ENCODE measurements at places on chromosomes 3 and 15.

GRCh38 chr3:28322464-28322863 lies 26.1 kb upstream of the ZCWPW2 start:
- no peak for DNase-seq

DNA sequence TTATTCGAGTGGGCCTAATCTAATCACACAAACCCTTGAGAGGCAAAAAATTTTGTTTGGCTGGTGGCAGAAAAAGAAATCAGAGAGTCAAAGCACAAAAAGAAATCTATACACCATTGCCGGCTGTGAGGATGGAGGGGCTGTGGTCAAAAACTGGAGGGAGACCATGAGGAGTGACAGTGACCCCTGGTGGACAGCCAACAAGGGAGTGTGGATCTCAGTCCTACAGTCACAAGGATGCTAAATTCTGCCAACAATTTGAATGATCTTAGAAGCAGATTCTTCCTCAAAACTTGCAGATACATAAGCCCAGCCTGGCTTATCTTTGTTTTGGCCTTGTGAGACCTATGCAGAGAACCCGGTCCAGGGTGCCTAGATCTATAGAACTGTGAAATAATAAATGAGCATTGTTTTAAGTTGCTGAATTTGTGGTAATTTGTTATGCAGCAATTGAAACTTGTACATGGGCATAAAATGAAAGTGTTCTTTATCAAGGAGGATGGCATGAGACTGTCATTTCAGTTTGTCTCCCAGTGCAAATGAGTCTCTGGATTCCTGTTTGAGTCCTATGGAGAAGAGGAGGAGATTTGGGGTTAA lies 103.0 kb upstream of the ARHGEF26 start:
- no peak for DNase-seq

GRCh38 chr15:74913041-74913440 lies 6.4 kb upstream of the FAM219B start:
- no peak for DNase-seq

GRCh38 chr15:83207009-83207659 lies 489 bp downstream of the HDGFL3 start:
- no peak for DNase-seq

- DNase-seq, result no peak
Measured at GRCh38 chr3:96869316-96869715, 54.9 kb downstream of the EPHA6 start.

GRCh38 chr3:196177967-196178366 lies 33.2 kb downstream of the ZDHHC19 start:
- DNase-seq, result no peak

- DNase-seq, result no peak
Measured at GRCh38 chr3:142650001-142650693, 54.0 kb downstream of the PLS1 start.

GRCh38 chr15:60070838-60071493 lies 66.9 kb downstream of the FOXB1 start:
- DNase-seq, result no peak

GRCh38 chr3:32972482-32973146 lies 21.2 kb downstream of the CCR4 start:
- DNase-seq, result no peak

DNA sequence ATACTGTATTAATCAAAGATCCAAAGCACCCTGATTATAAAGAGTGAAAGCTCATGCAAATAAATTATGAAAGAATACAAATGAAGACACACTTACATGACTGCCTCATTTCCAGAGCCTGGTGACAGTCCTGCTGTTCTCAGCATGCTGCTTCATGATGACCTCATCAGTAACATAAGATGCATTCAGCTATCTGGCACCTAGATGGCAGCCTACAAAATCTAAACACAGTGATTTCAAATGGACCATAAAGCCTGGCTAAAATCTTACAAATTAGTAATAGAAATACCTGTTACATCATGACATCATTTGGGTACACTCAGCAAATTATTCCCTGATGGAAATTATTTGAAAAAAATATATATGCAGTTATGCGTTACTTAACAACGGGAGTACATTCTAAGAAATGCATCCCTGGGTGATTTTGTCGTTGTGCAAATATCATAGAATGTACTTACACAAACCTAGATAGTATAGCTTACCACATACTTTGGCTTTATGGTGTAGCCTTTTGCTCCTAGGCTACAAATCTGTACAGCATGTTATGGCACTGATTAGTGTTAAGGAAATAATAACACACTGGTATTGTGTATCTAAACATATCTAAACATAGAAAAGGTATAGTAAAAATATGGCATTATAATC lies 207.2 kb downstream of the EPHA3 start:
- no peak for DNase-seq
